GM12878 (cell line): ENCODE measurements at places on chromosomes 12 and 14.

- no peak for DNase-seq
These were observed 37.0 kb downstream of the RASAL1 start for GRCh38 chr12:113098441-113099028.

- no peak for DNase-seq
These were observed 16.7 kb downstream of the SNRNP35 start for GRCh38 chr12:123474485-123475245.

DNA sequence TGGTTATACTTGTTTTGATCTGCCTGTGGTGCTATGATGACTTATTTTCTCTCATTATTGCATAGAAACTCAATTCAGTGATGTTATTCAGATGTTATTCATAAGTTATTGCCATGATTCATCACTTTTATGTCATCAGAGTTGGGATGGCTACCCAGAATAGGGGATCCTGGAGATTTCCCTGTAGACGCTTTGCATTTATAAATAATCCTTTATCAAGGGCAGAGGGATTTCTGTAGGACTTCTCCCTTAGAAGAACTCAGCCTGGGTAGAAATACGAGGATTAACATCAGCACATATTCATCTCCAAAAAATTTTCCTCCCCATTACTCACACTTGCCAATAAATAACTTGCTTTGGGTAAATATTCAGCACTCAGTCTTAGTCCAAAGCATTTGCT is 4.9 kb downstream of the GPRC5A start:
- no peak for DNase-seq

GRCh38 chr14:70278281-70278680 is 81.2 kb downstream of the COX16 start:
- no peak for DNase-seq

- no peak for DNase-seq
These were observed 74.0 kb upstream of the PKP2 start for GRCh38 chr12:32970465-32971110.

GRCh38 chr12:49365542-49365941 is 1.7 kb upstream of the SPATS2 start:
- DNase-seq: no peak

DNA sequence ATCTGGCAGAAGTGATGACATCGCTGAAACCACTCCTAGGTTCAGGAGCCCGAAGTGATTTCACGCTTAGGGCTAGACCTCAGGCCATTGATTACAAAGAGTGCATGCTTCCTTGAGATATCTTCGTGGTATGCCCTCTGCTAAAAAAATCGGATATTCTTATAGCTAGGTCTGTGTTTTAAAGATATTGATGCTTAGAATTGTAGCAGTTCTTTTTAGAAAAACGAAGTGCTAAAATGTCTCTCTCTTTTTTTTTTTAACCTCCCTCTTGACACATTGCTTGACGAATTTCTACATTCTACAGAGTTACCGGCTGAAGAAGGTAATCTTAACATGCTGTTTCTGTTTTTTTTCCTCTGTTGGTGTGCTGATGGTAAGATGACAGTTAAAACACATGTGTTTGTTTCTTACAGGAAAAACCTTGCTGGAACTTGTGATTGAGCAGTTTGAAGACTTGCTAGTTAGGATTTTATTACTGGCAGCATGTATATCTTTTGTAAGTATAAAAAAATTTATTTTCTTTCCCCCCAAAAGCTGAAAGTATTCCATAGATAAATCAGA is 1.3 kb downstream of the ATP2A2 start:
- DNase-seq: no peak

GRCh38 chr12:59403259-59403932 is 192.4 kb upstream of the SLC16A7 start:
- DNase-seq: no peak

- no peak for DNase-seq
These were observed 272.4 kb upstream of the NPAS3 start for GRCh38 chr14:32666308-32666707.

DNA sequence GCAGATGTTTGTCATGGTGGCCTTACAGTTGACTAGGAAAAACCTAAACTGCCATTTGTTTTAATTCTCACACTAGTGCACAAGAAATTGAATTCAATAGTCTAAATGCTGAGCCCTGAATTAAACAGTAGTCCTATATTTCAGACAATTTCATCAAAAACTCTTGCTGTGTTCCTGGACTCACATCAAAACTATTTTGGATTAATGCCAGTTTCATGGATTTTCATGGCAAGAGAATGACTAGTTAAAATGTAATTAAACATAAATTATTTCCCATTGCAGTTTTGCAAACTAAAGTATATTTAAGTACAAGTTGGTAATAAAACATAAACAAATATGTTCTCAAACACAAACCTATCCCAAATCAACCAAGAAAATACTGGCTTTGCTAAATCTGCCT is 468.0 kb upstream of the PRICKLE1 start:
- no peak for DNase-seq

GRCh38 chr12:104427547-104427938 is 29.2 kb upstream of the CHST11 start:
- DNase-seq: no peak

DNA sequence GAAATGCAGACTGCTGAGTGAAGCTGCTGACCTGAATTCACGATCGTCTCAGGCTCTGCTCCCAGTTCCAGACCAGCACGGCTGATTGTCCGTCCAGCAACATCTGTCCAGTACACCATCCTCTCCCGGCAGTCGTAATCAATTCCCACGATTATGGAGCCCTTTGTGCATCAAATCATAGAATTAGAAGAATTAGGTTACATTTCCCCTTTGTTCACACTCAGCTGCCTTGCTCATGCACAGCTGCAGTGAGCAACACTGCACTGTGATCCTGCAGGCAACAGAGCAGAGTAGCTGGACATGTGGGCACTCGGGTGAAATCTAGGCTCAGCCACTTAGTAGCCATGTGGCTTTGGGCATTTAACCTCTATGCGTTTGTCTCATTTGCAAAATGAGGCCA is 22.2 kb downstream of the RTRAF start:
- DNase-seq: no peak

DNA sequence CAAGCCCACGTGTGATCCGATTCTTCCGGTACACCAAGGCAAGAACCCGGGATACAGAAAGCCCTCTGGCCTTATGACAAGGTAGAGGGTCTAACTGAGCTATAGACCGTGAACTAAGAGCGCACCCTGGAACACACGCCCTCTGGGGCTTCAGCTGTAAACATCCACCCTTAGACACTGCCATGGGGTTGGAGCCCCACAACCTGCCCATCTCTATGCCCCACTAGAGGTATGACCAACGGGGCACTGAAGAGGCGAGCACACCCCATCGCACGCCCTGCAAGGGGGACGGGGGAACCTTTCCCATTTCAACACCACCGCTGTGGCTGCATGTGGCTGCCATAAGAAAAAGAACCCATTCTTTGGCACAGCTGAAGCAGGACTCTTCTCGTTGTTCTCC is 1206.0 kb upstream of the TMEM132C start:
- no peak for DNase-seq

- no peak for DNase-seq
These were observed 7.0 kb downstream of the MLF2 start for GRCh38 chr12:6745741-6746525.

DNA sequence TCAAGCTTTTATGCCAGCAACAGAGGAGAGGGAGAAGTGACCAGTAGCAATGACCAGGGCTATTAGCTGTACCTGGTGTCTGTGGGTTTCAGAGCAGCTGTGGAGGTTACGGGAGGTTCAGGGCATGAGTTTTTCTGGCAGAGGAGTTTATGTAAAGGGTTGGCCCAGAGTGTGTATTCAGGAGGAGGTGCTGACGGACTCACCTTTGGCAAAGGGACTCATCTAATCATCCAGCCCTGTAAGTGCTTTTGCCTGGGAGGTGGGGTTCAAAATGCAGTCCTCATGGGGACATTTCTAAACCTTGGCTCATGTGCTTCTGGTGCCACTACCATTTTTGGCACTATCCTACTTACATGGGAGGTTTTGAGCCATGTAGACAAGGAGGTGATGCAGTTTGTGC is 95.3 kb downstream of the DAD1 start:
- no peak for DNase-seq

GRCh38 chr12:9237286-9237685 is 29.1 kb upstream of the PZP start:
- DNase-seq: no peak

DNA sequence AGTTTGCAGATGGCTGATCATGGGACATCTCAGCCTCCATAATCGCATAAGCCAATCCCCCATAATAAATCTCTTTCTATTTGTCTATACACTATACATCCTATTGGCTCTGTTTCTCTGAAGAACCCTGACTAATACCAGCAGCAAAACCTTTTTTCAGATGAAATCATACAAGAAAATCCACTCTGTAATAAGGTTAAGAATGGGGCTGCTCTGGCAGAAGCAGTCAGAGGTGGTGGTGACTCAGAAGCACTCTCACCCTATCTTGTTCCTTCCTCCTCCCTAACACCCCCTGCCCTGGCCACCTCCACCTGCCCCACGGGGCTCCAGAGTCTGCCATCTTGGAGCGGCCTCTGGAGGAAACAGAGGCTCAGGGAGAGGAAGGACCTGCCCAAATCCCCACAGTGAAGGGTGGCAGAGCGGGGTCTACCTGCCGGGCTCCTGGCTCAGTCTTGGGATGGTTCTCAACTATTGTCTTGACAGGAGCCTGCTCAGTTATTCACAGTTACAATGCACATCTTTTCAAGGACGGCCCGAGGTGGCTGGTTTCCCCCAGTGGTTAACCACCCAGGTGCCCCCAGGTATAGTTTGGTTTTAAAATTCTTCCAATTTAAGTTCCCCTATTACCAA is 109.3 kb upstream of the EVL start:
- DNase-seq: no peak

GRCh38 chr12:78086553-78087362 is 256.1 kb downstream of the NAV3 start:
- no peak for DNase-seq

GRCh38 chr12:75792687-75793086 is 238.9 kb downstream of the PHLDA1 start:
- DNase-seq: no peak

DNA sequence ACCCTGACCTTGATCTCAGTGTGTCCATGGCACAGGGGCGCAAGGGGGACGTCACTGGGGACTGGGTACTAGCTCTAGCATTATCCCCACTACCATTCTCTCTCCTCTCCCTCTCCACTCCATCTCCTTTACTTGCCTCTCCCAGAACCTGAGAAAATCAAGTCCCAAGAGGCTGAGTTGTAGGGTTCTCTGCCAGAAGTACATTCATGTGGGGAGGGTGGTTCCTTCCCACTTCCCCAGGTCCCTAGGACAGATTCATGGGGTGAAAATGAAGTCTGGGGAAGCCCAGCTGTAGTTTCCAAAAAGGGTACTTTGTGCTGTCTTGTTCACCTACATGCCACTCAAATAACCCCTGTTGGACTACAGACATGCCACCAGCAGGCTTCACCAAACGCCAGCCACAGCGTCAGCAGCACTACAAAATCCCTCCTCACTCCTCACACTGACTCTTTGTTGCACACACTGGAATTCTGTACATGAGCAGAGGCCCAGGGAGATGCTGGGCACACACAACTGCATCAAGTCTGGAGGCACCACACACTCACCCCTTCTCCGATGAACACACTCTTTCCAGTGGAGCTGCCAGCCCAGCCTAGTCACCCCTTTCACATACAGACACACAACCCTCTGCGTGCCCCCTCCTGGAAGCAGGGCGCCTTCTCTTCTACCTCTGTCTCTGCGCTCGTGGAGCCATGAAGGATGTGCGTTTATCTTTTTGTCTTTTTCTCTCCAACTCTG is 6.9 kb downstream of the RARG start:
- no peak for DNase-seq

GRCh38 chr12:120571299-120571698 is 9.9 kb downstream of the POP5 start:
- DNase-seq: no peak

GRCh38 chr12:66047411-66048021 is 83.0 kb downstream of the LLPH start:
- no peak for DNase-seq

- DNase-seq: no peak
These were observed 240.4 kb downstream of the SNAPC1 start for GRCh38 chr14:62002642-62003041.

GRCh38 chr12:71439613-71440344 is at the start of gene LGR5:
Gene LGR5, plus strand, starts transcription at chr12:71439798. Its CDS starts 283 bp downstream, at chr12:71440081.
- DNase-seq: no peak

DNA sequence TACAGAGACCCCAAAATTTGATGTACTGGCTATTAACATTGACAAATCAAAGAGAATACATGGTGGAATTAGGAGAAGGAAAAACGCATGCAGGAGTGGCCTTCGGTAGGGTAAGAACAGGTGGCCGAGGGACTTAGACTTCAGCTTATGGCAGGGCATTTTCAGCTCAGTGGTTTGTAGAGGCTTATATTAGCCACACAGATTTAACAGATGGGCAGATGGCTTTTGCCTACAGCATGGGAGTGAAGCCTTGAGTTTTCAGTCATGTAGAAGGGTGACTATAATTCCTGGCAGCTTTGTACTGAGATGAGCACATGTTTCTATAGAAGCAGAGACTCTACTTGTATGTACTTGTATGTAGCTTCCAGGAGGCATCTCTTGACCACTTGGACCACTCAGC is 40.9 kb upstream of the PLEKHA5 start:
- no peak for DNase-seq

DNA sequence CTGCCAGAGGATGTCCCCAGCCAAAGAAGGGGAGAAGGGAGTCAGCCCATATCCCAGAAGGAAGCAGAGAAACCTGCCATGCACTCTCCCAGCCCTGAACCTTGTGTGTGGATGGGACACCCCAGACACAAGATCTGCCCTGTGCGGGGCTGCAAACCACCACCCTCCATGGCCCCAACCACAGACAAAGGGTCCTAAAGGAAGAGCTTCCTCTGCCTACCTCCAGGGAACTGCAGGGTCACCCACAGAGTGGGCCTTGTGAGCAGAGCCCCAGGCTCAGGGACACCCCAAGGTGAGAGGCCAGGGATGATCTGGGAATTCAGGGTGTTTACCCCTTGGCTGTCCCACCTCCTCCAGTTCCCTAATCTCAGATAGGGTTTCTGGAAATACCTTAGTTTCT is 56.5 kb downstream of the ISCA2 start:
- no peak for DNase-seq
